Large intestine (tissue), 12 donors: ENCODE measurements at places on chromosomes 1 and 21. TPM values are rescaled to one million over a fixed set of nuclear protein-coding genes. Genes with fewer than 3 reads are reported as not detected.

The TMEM51 gene
- 35.7 TPM for polyA plus RNA-seq

The TM2D1 gene
- 54.5 TPM for polyA plus RNA-seq

The OR2L8 gene
- not detected for polyA plus RNA-seq

The PRRX1 gene
- polyA plus RNA-seq = 3.3 TPM

The PLD5 gene
- polyA plus RNA-seq = 0.36 TPM

The TAS1R3 gene
- 0.69 TPM for polyA plus RNA-seq

The ANKRD35 gene
- 0.93 TPM for polyA plus RNA-seq

The SEC16B gene
- polyA plus RNA-seq = 23.7 TPM

The KIF17 gene
- polyA plus RNA-seq = 1.2 TPM

The CLEC20A gene
- polyA plus RNA-seq = 0.09 TPM

- no peak overlapping the region for H3K27ac ChIP-seq
- no peak for DNase-seq
- no peak overlapping the region for H3K4me3 ChIP-seq
Observed at GRCh38 chr1:163509114-163509513, 187.4 kb downstream of the NUF2 start.

DNA sequence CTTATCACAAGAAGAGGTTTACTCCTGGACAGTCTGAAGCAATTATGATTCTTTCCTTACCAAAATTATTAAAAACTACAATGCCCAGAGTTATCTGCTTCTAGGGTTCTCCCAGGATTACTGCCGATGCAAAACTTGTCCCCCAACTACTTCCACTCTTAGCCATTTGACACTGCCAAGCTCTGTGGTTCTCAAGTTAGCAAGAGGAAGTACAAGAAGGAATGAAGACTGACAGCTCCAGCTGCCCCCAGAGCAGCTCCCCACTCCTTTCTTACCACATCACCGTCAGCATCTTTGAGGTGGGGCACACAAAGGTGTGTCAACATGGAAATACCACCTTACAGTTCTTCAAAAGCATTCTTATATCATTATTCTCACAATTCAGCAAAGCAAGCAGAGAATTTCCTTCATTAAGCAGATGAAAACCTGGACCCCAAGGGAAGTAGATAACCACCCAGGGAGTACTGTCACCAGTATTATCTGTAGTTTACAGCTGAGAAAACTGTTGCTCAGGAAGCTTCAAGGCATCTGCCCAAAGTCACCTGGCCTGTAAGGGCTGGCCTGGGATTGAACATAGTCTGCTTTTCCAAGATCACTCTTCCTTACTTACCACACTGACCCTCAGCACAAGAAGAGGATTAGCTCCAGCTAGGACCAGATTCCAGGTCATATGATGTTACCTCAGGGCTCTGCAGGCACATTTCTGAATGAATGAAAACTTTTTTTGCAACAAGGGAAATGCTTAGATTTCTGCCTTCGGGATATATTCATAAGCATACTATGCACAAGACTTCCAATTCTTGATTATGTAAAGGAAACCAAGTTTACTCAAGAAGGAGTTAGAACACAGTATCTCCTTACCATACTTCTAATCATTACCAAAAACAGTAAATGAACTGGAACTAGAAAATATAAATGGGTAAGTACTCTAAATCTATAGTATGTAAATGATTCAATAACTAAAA lies 9.3 kb downstream of the PSMG1 start:
- H3K36me3 ChIP-seq = peaks cover 37% of the 10 kb centered on the region
- no peaks in the 10 kb centered on the region for H3K27me3 ChIP-seq
- H3K27ac ChIP-seq = no peak overlapping the region
- no peaks in the 10 kb centered on the region for H3K4me1 ChIP-seq

GRCh38 chr1:85297538-85297854 lies 21.1 kb upstream of the BCL10 start:
- H3K27me3 ChIP-seq = no peaks in the 10 kb centered on the region
- peaks cover 16% of the 10 kb centered on the region for H3K4me1 ChIP-seq
- no peaks in the 10 kb centered on the region for H3K36me3 ChIP-seq
- peak overlapping the region; percentile 76 for H3K27ac ChIP-seq
- no peak for DNase-seq

GRCh38 chr1:222821239-222821638 lies 6.4 kb downstream of the DISP1 start:
- H3K4me1 ChIP-seq = no peaks in the 10 kb centered on the region
- H3K36me3 ChIP-seq = no peaks in the 10 kb centered on the region
- H3K27me3 ChIP-seq = no peaks in the 10 kb centered on the region
- no peak for DNase-seq

DNA sequence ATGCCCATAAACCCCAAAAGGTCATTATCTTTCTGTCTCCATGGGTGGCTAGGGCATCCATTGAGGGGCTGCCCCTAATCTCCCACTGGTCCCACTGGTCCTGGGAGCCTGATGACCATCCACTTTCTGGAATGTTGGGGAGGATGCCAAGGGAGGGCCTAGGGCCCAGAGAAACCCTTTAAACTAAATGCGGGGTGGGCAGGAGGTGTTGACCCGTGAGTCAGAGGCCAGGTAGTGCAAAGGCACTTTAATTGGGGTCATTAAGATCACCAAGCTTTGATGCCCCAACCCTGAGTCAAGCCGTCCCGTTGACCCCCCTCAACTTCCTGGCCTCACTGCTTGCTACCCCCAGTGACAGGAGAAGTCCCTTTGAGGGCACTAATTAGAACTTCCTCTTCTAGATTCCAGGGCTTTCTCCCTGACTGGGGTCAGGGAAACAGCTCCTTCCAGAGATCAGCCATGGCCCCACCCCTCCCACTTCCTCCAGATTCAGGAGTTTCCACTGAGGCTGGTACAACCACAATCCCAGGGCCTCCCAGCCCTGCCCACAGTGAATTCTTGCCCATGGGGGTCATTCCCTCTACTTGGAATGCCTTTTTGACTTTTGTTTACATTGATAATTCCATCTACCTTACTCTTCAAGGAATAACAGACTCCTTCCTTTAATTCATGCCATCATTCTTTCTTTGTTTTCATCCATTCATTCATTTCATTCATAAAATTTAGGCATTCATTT lies 15.5 kb upstream of the SERINC2 start:
- peaks cover 11% of the 10 kb centered on the region for H3K4me1 ChIP-seq
- no peak overlapping the region for H3K4me3 ChIP-seq
- no peak for DNase-seq
- H3K27me3 ChIP-seq = no peaks in the 10 kb centered on the region

DNA sequence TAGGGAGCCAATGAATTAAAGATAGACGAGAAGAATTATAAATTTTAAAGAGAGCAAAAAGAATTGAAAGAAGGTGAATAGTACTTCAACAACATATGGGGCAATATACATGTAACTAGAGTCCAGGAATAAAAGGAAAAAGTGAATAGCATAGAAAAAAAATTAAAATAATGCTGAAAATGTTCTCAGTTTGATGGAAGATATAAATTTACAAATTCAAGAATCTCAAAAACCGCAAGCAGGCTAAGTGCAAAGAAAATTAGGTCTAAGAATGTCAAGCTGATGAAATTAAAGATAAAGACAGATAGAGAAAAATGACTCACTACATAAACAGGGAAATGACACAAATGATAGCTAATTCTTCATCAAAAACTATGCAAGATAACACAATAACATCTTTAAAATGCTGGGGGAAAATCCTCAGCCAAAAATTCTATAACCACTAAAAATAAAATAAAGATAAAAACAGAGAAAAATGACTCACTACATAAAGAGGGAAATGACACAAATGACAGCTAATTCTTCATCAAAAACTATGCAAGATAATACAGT lies 326.3 kb downstream of the TBX15 start:
- no peaks in the 10 kb centered on the region for H3K4me1 ChIP-seq
- no peak for DNase-seq
- H3K27ac ChIP-seq = no peak overlapping the region

DNA sequence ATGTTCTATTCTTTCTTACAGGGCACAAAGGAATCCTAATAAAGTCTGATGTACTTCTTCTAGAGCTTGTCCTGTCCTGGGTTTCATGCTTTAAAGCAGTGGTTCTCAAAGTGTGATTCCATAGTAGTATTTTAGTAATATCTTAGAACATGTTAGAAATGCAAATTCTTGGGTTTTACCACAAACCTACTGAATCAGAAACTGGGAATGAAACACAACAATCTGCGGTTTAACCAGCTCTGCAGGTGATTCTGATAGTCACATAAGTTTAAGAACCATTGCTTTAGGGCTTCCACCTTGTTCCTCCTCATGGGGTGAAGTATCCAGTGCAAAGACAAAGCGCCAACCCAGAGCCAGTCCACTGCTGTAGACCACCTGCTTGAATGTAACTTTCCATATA lies 41.1 kb downstream of the NGF start:
- no peaks in the 10 kb centered on the region for H3K36me3 ChIP-seq
- no peak overlapping the region for H3K27ac ChIP-seq
- peaks cover 2% of the 10 kb centered on the region for H3K4me1 ChIP-seq
- no peak overlapping the region for H3K4me3 ChIP-seq
- DNase-seq = no peak

DNA sequence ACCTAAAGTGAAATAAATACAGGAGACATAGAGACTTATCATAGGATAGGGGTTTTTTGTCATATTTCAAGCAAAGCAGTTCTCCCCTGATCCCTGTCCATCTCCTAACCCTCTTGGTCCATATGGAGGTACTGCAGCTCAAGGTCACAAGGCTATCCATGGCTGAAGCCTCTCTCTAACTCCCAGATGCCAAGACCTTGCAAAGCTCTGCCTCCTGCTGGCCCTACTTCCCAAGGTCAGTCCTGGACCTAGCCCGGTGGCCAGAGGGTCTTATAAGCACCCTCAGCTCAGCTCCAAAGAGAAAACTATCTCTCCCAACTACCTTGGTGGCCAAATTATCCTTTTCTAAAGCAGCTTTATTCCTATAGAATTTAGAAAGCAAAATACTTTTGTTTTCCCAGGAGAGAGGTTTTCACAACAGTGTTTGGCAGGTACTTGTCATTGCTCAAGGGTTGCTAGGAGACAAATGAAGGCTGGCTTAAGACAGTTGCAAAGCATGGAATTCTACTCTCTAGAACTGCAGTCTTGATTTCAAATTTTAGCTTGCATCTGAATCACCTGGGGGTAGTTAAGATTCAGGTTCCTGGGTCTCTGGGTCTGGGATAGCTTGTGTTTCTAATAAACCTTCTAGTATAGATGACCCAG lies 121.5 kb downstream of the XCL2 start:
- DNase-seq = no peak
- no peak overlapping the region for H3K27ac ChIP-seq
- H3K36me3 ChIP-seq = no peaks in the 10 kb centered on the region

GRCh38 chr1:226627924-226628611 lies 79.5 kb downstream of the STUM start:
- H3K36me3 ChIP-seq = peaks cover 3% of the 10 kb centered on the region
- no peaks in the 10 kb centered on the region for H3K27me3 ChIP-seq
- H3K4me1 ChIP-seq = no peaks in the 10 kb centered on the region
- no peak for DNase-seq

DNA sequence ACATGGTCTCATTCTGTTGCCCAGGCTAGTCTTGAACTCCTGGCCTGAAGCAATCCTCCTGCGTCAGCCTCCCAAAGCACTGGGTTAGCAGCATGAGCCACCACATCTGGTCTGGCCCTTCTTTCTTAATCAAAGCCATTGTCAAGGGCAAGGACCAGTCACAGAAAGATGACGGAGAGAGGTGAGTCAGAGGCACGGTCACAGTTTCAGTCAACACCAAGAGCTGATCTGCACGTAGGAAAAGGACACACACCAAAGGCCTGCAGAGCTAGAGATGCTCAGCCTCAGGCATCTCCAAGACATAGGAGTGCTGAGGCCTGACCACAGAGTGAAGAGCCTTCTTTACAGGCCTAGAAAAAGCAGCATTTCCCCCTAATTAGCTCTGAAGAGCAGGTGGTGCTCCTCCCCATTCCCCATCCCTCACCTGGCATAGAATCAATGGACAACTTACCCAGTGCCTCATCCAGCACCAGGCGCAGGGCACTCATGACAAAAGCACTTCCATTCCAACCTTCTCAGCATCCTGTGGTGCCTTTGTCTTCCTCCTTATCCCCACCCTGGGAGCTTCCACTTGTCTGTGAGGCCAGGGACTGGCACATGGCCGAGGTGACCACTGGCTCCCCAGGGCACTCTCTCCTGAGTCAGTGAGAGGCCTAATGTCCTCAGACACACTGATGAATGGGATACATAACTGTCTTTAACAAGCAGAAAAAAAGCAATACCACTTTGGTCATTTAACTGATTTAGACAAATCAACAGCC lies 139.8 kb downstream of the AJAP1 start:
- no peak for DNase-seq
- H3K27me3 ChIP-seq = no peaks in the 10 kb centered on the region
- H3K4me3 ChIP-seq = no peak overlapping the region

GRCh38 chr1:57293214-57293613 lies 130.6 kb downstream of the DAB1 start:
- no peak overlapping the region for H3K27ac ChIP-seq
- no peak for DNase-seq
- peaks cover 7% of the 10 kb centered on the region for H3K36me3 ChIP-seq
- H3K4me1 ChIP-seq = no peaks in the 10 kb centered on the region
- H3K4me3 ChIP-seq = no peak overlapping the region
- H3K27me3 ChIP-seq = no peaks in the 10 kb centered on the region

DNA sequence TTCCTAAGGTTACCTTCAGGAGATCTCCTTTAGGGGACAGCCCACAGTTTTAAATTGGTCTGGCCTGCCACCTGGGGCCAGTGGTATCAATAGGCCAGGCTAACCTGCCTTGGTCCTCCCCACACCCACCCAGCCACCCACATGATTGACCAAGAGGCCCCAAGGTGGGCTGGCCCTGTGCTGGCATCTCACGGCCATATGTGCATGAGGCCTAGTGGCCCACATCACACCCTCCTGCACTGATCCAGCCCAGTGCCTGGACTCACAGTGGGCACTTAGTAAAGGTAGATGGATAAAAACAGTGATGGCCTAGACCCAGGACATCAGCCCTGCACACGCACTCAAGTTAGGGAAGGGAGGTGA lies 82.0 kb downstream of the DMRTB1 start:
- H3K27ac ChIP-seq = no peak overlapping the region
- no peaks in the 10 kb centered on the region for H3K4me1 ChIP-seq
- H3K27me3 ChIP-seq = peaks cover 3% of the 10 kb centered on the region
- no peak for DNase-seq
- H3K4me3 ChIP-seq = no peak overlapping the region
- no peaks in the 10 kb centered on the region for H3K36me3 ChIP-seq

DNA sequence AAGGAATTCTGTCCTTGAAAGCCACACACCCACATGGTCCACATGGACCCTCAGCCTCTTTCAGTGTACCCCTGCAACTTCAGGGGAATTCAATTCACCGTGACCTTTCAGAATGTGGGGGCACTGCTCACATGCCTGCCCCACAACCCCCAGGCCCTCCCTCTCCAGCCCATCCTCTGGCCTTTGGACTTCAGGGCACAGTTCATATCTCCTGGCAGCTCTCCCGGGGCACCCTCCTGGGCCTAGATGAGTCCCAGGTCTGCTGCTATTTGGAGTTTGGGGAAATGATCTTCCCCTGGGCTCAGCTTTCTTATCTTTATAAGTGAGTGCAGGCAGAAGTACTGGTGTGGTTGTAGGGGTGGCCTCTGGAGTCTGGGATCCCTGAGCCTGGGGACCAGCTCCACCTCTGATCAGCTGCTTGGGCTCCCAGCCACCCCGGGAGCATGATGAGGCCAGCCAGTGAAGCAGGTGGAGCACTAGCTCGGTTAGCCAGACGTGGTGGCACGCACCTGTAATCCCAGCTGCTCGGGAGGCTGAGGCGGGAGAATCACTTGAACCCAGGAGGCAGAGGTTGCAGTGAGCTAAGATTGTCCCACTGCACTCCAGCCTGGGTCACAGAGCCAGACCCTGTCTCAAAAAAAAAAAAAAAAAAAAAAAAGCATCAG lies 15.8 kb downstream of the C1orf167 start:
- no peak overlapping the region for H3K4me3 ChIP-seq
- peaks cover 3% of the 10 kb centered on the region for H3K4me1 ChIP-seq
- H3K36me3 ChIP-seq = no peaks in the 10 kb centered on the region
- no peak overlapping the region for H3K27ac ChIP-seq
- peak; percentile 25 for DNase-seq
- H3K27me3 ChIP-seq = no peaks in the 10 kb centered on the region
